ENCODE measurements at places on chromosomes 12 and 14. TPM values are rescaled to one million over a fixed set of nuclear protein-coding genes. Genes with fewer than 3 reads are reported as not detected.

The ST8SIA1 gene
- 0.11 TPM for total RNA-seq

The TRPV4 gene
- 0.08 TPM for total RNA-seq

The CACNA1C gene
- not detected for total RNA-seq

The DYRK2 gene
- total RNA-seq = 15.2 TPM

The ALG10 gene
- 5.7 TPM for total RNA-seq

The BCL11B gene
- 0.18 TPM for total RNA-seq

The PIK3C2G gene
- total RNA-seq = not detected

The ASCL1 gene
- total RNA-seq = not detected
